ENCODE measurements at places on chromosomes 7 and 10. TPM values are rescaled to one million over a fixed set of nuclear protein-coding genes. Genes with fewer than 3 reads are reported as not detected.

Gene ZNF680
- 15.3 TPM for total RNA-seq

Gene DDC
- total RNA-seq, result not detected

Gene ADAMTS14
- 2.3 TPM for total RNA-seq

Gene COL13A1
- 4.5 TPM for total RNA-seq

Gene JAKMIP3
- total RNA-seq, result 0.84 TPM

Gene LDB3
- 0.43 TPM for total RNA-seq

Gene ZPBP
- total RNA-seq, result not detected

Gene RET
- total RNA-seq, result 8.4 TPM

Gene OGDHL
- 16.6 TPM for total RNA-seq

Gene SEM1
- 80.2 TPM for total RNA-seq

Gene CAV2
- total RNA-seq, result 6.4 TPM

DNA sequence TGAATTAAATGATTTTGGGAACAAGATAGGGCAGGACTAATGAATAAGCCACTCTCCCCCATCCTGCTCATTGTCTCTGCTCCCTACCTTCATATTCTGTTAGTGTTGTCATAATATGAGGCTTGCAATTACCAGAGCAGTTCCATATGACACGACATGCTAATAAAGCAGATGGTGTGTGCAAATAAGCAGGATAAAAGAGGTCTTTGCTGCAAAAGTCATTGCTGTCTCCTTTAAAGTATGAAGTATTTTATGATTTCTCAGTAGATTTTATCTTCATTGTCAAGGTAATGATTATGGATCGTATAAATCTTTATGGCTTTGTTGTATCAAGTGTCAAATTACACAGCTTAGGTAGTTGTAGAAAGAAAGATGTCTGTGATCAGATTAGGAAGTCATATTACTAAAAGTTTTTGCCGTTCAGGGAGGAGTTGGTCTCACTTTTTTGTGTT lies 114.8 kb downstream of the SDK1 start:
- H3K36me3 ChIP-seq, result no peaks in the 10 kb centered on the region
- no peaks in the 10 kb centered on the region for H3K27me3 ChIP-seq
- H3K4me3 ChIP-seq, result no peak overlapping the region
- no peaks in the 10 kb centered on the region for H3K4me1 ChIP-seq
- DNase-seq, result no peak

GRCh38 chr10:103685880-103686669 lies 169.3 kb downstream of the SH3PXD2A start:
- DNase-seq, result peak; percentile 50
- H3K36me3 ChIP-seq, result no peaks in the 10 kb centered on the region
- H3K27ac ChIP-seq, result no peak overlapping the region
- no peaks in the 10 kb centered on the region for H3K27me3 ChIP-seq
- H3K4me3 ChIP-seq, result no peak overlapping the region

- no peaks in the 10 kb centered on the region for H3K36me3 ChIP-seq
- H3K27me3 ChIP-seq, result no peaks in the 10 kb centered on the region
- no peaks in the 10 kb centered on the region for H3K4me1 ChIP-seq
- no peak overlapping the region for H3K27ac ChIP-seq
- no peak for DNase-seq
- no peak overlapping the region for H3K4me3 ChIP-seq
Observed at GRCh38 chr7:139329119-139329518, 12.0 kb upstream of the FMC1 start.

GRCh38 chr7:116097365-116098009 lies 66.9 kb upstream of the TFEC start:
- no peak overlapping the region for H3K27ac ChIP-seq
- no peaks in the 10 kb centered on the region for H3K36me3 ChIP-seq
- no peaks in the 10 kb centered on the region for H3K27me3 ChIP-seq
- H3K4me1 ChIP-seq, result no peaks in the 10 kb centered on the region
- no peak overlapping the region for H3K4me3 ChIP-seq

- H3K4me3 ChIP-seq, result no peak overlapping the region
- DNase-seq, result no peak
- no peaks in the 10 kb centered on the region for H3K27me3 ChIP-seq
- H3K4me1 ChIP-seq, result no peaks in the 10 kb centered on the region
- peaks cover 62% of the 10 kb centered on the region for H3K36me3 ChIP-seq
Observed at GRCh38 chr7:73448609-73449008, 15.0 kb downstream of the FZD9 start.

DNA sequence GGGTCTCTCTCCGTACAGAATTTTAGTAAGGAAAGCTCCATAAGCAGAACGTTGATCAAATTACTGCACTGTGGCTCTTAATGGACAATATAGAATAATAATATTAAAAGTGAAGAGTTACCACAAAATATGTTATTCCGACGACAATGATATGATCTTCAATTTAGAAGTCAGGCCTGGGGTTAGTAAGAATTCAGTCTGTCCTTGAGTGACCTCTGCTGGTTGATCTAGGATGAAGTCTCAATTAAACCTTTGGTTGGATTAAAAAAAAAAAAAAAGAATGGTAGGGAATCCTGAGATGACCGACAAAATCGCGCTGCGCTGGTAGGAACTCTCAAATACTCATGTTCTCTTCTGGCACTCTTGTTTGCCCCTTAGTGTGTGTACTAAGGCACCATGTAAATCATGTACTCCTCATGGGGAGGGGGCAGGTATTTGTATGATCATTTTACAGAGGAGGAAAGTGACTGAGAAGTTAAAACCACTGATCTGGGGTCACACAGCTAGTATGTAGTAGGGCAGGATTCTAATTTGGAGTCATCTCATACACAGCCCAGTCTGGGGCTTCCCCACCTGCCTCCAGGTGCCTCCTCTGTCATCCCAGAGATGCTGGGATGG lies 161.3 kb upstream of the NPVF start:
- no peaks in the 10 kb centered on the region for H3K36me3 ChIP-seq
- no peak overlapping the region for H3K27ac ChIP-seq
- DNase-seq, result no peak
- no peaks in the 10 kb centered on the region for H3K4me1 ChIP-seq
- no peak overlapping the region for H3K4me3 ChIP-seq
- H3K27me3 ChIP-seq, result no peaks in the 10 kb centered on the region

DNA sequence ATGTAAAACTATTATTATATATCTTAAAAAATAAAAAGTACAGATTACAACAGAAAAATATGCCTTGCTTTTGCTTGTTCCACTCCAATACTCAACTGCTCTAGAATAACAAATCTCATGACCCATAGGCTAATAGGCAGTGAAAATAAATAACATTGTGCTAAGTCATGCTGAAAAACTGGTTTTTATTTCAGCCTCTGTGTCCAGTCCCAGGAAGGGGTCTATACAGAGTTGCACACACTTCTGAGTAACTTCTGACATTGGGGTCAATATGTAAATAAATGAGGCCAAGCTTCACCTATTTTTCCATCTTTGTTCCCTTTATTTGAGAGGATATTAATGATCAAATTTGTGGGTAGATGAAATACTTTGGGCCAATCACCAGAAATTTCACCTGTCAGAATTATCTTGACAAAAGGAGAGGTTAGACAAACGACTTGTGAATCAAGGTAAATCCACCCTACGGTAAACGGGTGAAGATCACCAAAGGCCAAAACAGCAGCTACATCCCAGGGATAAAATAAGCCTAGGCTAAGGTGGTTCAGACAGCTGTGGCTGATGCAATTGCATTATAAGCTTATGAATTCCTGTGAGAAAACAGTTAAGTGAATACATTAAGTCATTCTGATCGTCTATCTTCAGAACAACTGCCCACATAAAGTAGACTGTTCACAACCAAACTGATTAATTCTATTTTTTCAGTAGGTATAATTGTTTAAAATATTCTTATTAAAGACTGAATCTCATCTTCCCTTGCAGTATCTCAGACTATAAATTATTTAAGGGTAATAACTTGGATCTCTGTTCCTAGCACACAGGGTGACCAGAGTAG lies 87.5 kb downstream of the UBE2H start:
- peaks cover 4% of the 10 kb centered on the region for H3K4me1 ChIP-seq
- no peak overlapping the region for H3K27ac ChIP-seq
- DNase-seq, result no peak
- H3K27me3 ChIP-seq, result no peaks in the 10 kb centered on the region

DNA sequence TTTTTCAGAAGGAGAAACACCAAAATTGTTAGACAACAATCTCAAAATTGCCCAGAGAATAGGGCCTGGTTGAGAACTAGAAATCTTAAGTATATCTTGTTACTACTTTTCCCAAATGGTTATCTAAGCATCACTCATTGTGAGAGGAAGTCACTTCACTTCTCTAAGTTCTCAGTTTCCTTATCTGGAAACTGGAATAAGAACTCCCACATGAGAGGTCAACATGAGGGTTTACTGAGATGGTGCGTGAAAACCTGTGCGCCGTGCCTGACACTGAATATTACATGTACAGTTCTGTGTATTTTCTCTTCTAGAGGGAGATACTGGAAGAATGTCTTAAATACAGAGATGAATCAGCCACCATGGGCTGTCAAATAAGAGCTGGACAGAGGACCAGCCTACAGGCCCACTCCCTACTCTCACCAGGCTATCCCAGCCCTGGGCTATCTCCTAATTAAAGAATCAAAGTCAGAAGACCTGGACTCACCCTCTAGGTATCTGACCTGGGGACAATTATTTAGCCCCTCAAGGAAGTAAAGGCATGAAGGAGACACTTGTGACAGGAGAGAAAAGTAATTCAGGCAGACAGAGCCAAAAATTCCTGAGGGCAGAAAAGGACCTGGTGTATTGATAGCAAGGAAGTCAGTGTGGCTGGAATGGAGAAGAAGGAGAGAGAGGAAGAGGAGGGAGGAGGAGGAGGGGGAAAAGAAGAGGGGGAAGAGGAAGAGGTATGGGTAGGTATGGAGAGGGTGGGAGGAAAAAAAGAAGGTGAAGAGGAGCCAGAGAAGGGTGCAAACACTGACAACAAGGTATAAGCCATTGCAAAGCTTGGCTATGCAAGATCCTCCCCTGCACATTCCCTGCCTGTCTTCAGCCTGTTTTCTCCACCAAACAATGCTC lies 44.9 kb downstream of the CCDC71L start:
- H3K4me1 ChIP-seq, result no peaks in the 10 kb centered on the region
- H3K36me3 ChIP-seq, result no peaks in the 10 kb centered on the region
- H3K27ac ChIP-seq, result no peak overlapping the region
- H3K4me3 ChIP-seq, result no peak overlapping the region
- no peaks in the 10 kb centered on the region for H3K27me3 ChIP-seq

- H3K4me3 ChIP-seq, result no peak overlapping the region
- H3K27ac ChIP-seq, result no peak overlapping the region
- no peak for DNase-seq
- no peaks in the 10 kb centered on the region for H3K36me3 ChIP-seq
- no peaks in the 10 kb centered on the region for H3K27me3 ChIP-seq
Observed at GRCh38 chr10:70306886-70307520, 23.2 kb upstream of the NPFFR1 start.

GRCh38 chr10:35887685-35888084 lies 245.6 kb upstream of the FZD8 start:
- H3K36me3 ChIP-seq, result no peaks in the 10 kb centered on the region
- no peak overlapping the region for H3K27ac ChIP-seq
- no peak for DNase-seq

DNA sequence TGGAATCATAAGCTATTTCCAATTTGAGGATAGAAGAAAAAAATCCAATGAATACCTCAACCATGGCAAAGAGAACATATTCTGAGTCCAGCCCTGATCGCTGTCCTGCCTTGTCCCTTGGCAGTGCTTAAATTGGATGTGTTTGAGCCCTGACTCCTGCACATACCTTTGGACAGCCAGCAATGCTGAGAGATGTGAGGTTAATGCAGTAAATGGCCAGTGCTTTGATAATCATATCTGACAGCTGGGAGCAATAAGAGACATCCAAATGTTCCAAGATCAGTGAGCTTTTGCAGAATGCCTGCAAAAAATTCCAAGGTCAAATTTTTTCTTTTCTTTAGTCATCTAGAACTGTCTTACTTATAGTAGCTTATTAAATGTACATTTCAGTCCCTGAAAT lies 80.1 kb upstream of the LRRC17 start:
- H3K27me3 ChIP-seq, result no peaks in the 10 kb centered on the region
- no peak overlapping the region for H3K27ac ChIP-seq
- DNase-seq, result no peak
- no peaks in the 10 kb centered on the region for H3K36me3 ChIP-seq
- H3K4me1 ChIP-seq, result no peaks in the 10 kb centered on the region

DNA sequence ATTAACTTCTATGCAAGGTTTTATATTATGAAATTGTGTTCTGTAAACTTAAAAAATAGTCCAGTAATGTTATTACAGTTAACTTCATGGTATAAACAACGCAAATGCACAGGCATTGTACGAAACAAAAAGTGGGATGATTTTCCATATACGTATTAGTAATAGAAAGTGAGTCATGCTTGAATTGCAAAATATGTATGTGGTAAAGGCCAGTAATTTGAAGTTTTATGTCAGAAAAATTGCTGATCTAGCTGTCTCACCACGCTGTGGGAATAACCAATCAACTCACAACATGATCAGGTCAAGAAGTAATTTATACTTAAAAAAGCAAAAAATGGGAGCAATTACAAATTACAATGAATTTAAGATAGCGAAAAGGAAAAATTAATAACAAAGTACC lies 37.0 kb upstream of the GLI3 start:
- H3K27ac ChIP-seq, result no peak overlapping the region
- H3K4me1 ChIP-seq, result no peaks in the 10 kb centered on the region
- H3K36me3 ChIP-seq, result no peaks in the 10 kb centered on the region
- no peaks in the 10 kb centered on the region for H3K27me3 ChIP-seq
- H3K4me3 ChIP-seq, result no peak overlapping the region

Data from H1 (cell line).